CD4-positive, alpha-beta T cell treated with Interleukin-6 at 100 ng/mL for 8 hours (primary cell): ENCODE measurements at places on chromosomes 2 and 18.

- DNase-seq = no peak
Measured at GRCh38 chr2:138223319-138223718, 259.0 kb downstream of the HNMT start.

- no peak for DNase-seq
Measured at GRCh38 chr2:191170301-191170636, 19.5 kb upstream of the STAT4 start.

GRCh38 chr2:177726931-177727348 lies 334.4 kb downstream of the AGPS start:
- no peak for DNase-seq

GRCh38 chr2:96325041-96325883 lies at the start of gene ITPRIPL1:
Gene ITPRIPL1, plus strand, starts transcription at chr2:96325317. Its CDS starts 523 bp downstream, at chr2:96325840.
- no peak for DNase-seq

DNA sequence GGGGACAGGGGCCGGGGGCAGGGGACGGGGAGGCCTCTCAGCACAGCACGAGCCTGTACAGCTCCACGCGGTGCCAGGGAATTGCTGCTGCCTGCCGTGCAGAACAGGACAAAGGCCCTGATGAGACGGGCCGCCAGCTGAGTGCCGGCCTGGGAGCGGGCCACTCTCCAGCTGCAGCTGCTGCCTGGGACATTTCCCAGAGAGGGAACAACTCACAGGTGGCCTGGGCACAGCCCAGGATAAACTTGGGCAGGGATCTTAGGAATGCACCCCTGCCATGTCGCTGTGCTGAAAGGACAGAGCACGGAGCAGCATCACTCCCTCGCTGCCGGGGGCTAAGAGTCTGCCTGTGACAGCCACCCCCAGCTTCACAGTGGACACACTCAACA lies 38.8 kb downstream of the CENPO start:
- DNase-seq = no peak
